ENCODE measurements at places on chromosomes 1 and 21.

DNA sequence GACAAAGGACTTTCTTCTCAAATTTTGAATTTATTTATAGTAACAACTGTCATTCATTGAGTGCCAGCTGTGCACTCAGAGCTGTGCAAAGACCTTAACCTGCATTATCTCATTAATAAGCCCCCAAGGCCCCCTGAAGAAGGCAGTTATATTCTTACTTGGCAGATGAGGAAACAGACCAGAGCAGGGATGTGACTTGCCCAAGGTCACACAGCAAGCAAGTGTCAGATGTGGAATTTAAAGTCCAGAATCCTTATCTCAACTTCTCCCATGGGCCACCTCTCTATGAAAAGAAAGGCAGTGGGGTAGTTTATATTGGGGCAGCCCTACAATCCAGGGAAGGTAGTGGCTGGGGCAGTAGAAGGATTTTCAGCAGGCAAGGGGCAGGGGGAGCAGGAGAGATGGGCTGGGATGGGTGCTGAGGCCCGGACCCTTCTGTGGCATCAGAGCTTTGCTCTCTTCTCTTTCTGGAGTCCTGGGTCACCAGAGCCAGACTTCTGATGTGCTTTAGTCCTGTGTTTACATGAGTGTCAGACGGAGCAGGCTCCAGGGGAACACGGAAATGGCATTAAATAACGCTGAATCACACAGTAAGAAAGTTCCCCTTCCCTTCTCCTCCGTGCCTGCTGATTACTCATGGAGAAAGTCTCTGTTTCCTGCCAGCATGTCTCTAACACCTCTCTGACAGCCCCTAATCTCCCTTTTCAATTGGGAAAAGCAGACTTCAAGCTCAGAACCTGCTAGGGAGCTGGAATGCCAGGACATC, 39.5 kb downstream of the EPHB2 start:
- DNase-seq = no peak

DNA sequence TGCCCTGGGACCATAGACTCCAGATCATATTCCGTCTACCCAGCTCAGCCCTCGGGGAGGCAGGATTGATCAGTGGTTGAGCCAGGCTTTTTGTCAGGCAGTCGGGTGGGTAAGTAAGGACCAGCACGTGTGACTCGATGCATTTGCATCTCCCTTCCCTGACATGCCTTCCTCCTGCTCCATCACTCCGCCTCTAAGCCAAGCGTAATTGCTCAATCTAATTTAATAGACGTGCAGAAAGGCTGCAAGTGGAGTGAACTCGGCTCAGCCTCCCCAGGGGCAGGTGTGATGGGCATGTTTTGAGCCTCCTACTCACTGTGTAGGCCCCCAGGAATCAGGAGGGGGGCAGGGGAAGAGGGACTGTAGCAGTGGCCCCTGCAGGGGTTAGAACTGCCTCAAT, 34.6 kb upstream of the GRIK3 start:
- DNase-seq = no peak

DNA sequence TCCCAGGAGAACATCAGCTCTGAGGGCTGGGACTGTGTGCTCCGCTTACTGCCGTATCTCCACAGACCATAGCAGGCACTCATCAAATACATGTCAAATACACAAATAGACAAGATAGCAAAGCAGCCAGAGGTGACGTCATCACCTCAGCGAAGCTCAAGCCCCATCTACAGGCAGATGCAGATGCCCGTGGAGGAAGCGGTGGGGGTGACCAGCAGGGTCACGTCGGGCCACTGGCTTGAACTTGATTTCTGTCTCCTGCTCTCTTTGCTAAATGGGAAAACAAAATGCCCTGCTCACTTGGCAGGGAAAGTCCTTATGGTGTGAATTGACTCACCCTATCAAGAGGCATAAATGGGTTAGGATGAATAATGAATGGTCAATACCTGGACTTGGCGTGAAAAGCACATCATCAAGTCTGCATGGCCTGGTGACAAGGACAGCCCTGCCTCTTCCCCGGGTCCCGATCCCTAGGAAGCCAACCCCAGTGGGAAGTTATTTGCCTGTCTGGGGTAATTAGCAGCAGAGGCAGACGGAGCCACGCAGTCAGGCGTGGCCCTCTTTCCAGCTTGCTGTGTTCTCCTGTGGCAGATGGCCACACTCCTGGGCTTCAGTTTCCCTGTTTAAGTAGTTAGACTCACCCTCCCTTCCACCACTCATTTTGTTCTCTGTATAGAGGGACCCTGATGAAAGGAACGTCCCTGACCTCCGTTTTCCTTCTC, 536.0 kb downstream of the NPHP4 start:
- no peak for DNase-seq

DNA sequence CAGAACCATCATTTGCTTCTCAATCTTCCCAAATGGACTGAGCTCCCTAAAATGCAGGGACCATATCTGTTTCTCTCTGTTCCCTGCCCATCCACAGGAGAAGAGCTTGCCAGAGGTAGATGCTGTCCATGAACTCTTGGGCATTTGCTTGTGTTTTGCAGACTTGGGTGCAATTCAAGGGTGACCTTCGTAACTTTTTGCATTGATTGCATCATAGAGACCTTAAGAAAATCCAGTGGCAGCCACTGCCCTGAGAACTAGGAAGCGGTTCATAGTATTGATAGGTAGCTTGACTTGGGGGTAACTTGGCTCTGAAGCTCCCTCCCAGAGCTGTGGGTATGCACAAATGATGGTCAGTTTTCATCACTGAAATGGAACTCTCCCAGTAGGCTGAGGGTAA, 34.3 kb upstream of the EDEM3 start:
- DNase-seq = no peak

DNA sequence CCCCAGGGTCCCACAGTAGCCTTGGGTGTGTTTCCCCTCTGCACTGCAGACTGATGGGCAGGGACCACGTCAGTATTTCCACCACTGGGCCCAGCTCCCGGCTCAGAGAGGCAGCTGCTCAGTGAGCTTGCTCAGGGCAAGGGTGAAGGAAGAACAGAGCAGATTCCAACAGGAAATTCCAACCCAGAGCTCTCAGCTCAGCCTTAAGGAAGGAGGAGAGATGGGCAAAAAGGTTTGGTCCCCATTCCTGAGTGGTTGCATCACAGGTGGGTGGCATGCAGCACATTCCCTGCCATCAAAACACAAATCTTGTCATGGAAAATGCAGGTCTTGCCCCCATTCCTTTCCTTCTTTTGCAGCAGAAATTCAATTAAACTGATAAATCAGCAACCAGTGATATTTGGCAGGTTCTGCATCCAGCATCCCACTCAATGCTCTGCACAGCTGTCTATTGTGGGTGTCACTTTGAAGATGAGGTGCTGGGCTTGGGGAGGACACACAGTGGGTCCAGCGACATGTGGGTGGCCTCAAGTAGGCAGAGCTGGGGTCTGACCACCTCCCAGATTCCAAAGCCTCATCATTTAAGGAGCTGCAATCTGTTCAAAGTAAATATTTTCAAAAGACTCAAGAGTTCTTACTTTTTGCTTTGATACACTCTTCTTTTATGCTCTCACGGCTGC, 315.4 kb downstream of the DSCAM start:
- no peak for DNase-seq

Data from stimulated activated CD8-positive, alpha-beta memory T cell treated with anti-CD3 and anti-CD28 coated beads, Interleukin-15, amount 100 ng/mL, for 4 hours (primary cell).